ENCODE measurements at places on chromosomes 5 and 9.

DNA sequence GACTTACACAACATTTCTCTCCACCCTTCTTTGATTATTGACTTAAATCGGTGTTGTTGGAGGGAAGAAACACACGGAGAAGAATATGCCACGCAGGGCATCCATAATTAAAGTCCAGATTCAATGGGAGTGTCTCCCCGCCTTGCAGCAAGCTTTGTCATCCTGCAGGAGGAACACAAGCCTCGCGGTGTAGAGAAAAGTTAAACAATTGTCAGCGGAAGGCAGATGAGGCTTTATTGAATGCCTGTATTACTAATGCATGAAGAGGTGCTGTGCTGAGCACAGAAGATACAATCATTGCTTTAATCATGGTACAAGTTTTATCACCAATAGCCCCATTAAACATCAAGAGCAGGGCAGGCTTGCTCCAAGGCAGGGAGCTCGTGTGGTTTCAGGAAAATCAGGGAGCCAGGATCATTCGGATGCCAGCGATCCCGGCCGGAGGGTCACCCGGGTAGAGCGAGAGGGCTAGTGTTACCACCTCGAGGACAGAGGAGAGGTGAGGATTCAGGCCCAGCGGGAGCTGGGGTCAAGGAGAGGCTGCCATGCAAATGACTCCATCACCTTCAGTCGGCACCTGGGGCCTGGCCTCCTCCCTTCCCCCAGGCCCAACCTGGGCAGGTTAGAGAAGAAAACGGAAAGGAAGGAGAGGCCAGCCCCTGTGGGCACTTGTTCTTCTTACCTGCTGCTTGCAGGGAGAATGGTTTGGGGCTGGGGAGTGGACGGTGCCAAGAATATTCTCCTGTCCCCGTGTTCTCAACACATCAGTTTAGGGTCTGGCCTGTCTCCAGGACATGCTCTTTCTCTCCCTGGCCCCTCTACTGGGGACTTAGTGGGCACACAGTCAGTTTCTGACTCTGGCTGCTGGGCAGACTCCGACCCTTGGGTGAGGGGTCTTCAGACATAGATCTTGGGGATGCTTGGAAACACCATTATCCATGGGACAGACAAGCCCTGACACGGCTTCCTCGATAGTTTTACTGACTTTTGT lies 289.5 kb downstream of the IRX2 start:
- DNase-seq, result no peak

DNA sequence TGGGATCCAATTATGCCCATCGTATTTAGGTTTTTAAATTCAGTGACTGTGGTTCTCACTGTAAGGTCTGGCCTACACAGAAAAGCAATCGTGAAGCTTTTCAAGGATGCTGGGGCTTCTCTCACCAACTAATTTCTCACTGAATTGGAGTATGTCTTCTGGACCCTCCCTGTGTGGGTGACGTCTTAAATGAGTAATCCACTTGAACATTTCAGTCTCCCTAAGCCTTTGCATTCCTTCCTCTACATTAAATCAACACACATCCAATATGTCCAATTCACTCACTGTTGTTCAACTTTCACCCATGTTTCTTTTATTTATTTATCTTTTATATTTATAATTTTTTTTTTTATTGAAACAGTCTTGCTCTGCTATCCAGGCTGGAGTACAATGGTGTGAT lies 12.5 kb upstream of the BTF3 start:
- DNase-seq, result no peak

DNA sequence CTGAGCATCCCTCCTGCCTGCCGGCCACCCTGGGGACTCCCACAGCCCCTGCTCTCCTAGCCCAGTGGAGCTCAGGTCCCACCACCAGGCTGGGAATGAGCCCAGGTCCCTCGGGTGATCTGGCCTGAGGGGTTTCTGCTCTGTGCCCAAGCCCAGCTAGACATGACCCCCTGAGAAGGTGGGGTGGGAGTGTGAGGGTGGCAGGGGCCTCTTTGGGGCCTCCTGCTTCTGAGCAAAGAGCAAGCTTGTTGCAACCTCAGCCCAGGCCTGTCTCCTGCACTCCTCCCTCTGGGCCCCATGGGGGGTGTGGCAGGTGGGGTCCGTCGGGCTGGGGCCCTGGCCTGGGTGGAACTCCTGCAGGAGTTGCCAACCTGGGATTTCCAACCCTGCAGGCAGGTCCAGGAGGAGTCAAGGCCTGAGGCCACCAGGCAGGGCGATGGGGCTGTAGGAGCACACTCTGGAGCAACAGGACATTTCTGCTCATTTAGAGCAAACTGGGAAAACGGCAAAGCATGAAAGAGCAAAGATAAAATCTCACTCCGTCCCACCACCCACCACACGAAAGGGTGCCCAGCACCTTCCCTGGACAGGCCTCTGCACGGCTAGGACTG lies 11.4 kb upstream of the NRARP start:
- DNase-seq, result no peak

DNA sequence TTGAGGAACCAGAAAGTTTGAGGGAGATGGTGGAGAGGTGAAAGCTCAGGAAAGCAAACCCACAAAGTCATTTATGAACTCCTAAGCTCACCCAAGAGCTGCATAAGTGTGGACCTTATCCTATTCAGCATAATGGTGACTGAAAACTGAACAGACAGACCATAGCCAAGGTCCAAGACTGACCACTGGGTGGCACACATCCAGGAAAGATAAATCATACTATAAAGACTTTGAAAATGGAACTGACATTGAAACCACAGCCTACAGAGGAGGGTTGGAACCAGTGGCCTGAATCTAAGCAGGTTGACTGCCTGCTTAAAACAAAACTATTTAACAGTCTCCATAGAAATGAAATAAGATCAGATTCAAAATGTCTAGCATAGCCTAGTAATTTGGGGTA lies 121.0 kb upstream of the RGS7BP start:
- DNase-seq, result no peak

GRCh38 chr9:108290839-108291585 lies 564.8 kb downstream of the ACTL7B start:
- no peak for DNase-seq

DNA sequence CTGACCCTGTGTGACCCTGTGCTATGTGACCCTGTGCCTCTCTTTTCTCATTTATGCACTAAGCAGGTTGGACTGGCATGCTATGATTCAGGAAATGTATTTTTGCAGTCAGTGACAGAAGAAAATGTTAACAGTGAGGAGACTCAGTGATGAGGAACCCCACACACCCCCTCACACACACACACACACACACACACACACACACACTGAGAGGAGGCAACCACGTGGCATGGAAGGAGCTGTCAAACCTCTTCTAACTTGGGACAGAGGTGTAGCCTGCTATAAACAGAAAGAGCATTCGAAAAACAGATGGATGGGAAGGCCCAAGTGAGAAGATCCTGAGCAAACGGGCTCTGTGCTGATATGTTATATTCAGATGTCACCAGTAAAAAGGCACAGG lies 57.9 kb upstream of the GRIA1 start:
- DNase-seq, result no peak

GRCh38 chr9:125822902-125823301 lies 75.7 kb downstream of the PBX3 start:
- no peak for DNase-seq

Data from SIG-M5 (cell line).